ENCODE measurements at places on chromosomes 13 and 19. TPM values are rescaled to one million over a fixed set of nuclear protein-coding genes. Genes with fewer than 3 reads are reported as not detected.

The CPT1C gene
- 13.2 TPM for total RNA-seq

The CTXN1 gene
- 21.1 TPM for total RNA-seq

The TMEM150B gene
- not detected for total RNA-seq

The PEAK3 gene
- 0.05 TPM for total RNA-seq

The GTF2F1 gene
- 50.9 TPM for total RNA-seq

The COPE gene
- 160 TPM for total RNA-seq

The SH2D3A gene
- 19.4 TPM for total RNA-seq

The EID2 gene
- 46.4 TPM for total RNA-seq

The NUDT19 gene
- total RNA-seq, result 39.3 TPM

The ZNF541 gene
- total RNA-seq, result not detected

The PTH2 gene
- not detected for total RNA-seq

The UBXN6 gene
- 60.3 TPM for total RNA-seq

The PEG3 gene
- not detected for total RNA-seq

The SHISA7 gene
- total RNA-seq, result not detected

The ZNF560 gene
- not detected for total RNA-seq

The PGLYRP1 gene
- not detected for total RNA-seq

The FCAR gene
- total RNA-seq, result not detected

The MAST1 gene
- total RNA-seq, result 3.0 TPM

The RFPL4AL1 gene
- 0.38 TPM for total RNA-seq

The SPACA4 gene
- 0.31 TPM for total RNA-seq

The TRAPPC6A gene
- 41.2 TPM for total RNA-seq

The FFAR2 gene
- not detected for total RNA-seq

The CLIP3 gene
- 0.67 TPM for total RNA-seq

The PROZ gene
- not detected for total RNA-seq

The SBK2 gene
- 1.3 TPM for total RNA-seq

The CPAMD8 gene
- 0.11 TPM for total RNA-seq

The EDNRB gene
- not detected for total RNA-seq

The SLITRK6 gene
- 0.29 TPM for total RNA-seq

The TEAD2 gene
- 17.7 TPM for total RNA-seq

The KCNC3 gene
- 1.5 TPM for total RNA-seq

The MED25 gene
- total RNA-seq, result 47.0 TPM

The RASA3 gene
- total RNA-seq, result 11.5 TPM

The COG3 gene
- total RNA-seq, result 11.6 TPM

The RPL18A gene
- total RNA-seq, result 2,240 TPM

The CEACAM3 gene
- total RNA-seq, result not detected

The VSTM1 gene
- 0.47 TPM for total RNA-seq

The SMAD9 gene
- 0.05 TPM for total RNA-seq

The FCER2 gene
- not detected for total RNA-seq

The SOX21 gene
- 0.82 TPM for total RNA-seq

The KIR2DL4 gene
- total RNA-seq, result not detected

The FLT1 gene
- total RNA-seq, result not detected

The CDC34 gene
- 95.7 TPM for total RNA-seq

All from A549 treated with GW870086 at 1 μM for 4 hours (cell line).